Stimulated activated CD8-positive, alpha-beta memory T cell treated with anti-CD3 and anti-CD28 coated beads, Interleukin-7, amount 100 ng/mL, for 1 hour (primary cell): ENCODE measurements at places on chromosomes 2 and 18.

DNA sequence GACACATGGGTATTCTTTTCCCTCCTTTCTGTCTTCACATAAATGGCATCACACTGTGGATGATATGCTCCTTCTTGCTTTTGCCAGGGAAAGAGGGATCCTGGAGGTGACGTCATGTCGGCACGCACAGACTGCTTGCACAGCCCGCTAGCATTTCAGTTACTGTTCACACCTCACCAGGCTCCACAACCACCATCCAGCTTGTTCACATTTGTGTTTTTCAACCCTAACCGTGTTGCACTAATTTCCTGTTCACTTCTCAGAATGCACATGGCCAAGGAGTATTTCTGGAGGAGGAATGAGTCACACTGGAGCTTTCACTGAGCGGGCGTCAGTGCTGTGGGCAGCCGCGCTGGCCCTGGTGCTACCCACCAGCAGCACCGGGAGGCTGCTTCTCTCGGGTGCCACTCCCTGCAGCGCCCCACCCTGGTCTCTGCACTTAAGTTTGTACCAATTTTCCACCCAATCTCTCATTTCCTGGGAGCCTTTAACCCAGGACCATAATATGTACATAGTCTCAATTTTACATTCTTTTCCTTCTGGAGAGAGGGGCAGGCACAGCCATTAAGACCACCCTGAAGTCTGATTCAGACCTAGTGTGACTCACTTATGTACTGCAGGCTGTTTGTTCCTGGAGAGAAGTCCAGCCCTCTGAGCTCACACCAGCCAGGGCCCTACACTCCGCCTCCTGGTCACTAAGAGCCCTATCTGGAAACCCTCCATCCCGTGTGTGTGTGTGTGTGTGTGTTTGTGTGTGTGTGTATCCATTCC, 65.1 kb downstream of the MBP start:
- DNase-seq: peak; percentile 45

- no peak for DNase-seq
Observed at GRCh38 chr2:112597537-112598322, 13.3 kb downstream of the CHCHD5 start.

DNA sequence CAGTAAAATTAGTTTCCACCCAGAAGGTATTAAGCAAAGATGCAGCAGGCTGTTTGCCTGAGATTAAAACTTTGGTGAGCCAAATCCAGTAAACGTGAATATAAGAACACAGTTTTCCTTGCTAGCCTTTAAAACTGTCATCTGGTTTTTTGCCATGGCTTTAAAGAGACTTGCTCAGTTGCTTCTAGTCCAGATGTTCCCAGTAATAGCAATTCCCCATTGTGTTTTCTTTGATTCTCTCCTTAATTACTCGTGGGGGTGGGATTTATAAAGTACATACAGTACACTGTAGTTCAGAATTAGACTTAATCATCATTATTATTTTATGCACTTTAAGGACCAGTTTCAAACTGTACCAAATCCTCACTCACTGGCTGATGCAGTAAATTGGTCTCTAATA, 303.5 kb upstream of the ZNF804A start:
- DNase-seq: no peak

DNA sequence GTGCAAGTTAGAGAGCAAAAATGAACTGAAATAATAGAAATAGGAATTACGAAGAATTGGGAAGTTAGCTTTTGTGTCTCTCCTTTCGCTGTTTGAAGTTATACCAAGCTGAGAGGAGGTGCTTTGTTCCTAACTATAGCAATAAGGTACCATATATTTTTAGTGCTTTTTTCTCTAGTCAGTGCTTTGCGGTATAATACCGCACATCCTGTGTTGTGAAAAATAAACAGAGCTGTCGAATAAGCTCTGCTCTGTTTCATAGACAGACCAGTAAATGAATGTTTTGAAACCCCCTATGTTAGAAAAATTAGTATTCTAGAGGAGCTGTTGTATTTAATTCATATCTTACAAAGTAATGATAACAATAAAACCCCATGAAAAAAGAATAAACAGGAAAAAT, 130.8 kb downstream of the MAP4K4 start:
- no peak for DNase-seq

DNA sequence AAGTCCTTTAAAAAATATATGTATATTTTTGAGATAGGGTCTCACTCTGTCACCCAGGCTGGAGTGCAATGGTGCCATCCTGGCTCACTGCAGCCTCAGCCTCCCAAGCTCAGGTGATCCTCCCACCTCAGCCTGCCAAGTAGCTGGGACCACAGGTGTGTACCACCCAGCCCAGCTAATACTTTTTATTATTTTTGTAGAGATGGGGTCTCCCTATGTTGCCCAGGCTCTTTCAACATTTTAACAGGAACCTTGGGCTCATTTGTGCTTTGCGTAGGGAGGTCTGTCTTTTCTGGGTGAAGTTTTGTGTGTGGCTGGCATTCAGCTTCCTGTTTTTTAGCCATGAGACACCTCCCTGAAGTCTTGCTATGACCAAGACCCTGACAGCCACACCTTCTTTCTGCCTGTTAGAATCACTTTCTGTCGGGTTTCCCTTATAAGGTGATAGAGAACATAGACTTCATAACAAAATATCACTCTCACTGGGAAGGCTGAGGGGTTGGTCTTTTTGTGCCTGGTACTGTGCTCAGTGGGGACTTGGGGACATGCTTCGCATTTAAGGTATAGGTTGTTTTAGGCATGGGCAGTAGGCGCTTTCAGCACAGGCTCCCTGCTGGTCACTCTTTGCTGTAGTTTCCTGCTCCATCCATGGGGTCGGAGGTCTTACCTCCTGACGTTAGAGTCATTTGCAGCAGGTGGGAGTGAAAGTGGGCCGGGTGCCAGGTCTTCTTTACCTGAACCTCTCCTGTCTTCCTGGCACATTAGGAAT, 3.4 kb downstream of the RAB31 start:
- DNase-seq: no peak

DNA sequence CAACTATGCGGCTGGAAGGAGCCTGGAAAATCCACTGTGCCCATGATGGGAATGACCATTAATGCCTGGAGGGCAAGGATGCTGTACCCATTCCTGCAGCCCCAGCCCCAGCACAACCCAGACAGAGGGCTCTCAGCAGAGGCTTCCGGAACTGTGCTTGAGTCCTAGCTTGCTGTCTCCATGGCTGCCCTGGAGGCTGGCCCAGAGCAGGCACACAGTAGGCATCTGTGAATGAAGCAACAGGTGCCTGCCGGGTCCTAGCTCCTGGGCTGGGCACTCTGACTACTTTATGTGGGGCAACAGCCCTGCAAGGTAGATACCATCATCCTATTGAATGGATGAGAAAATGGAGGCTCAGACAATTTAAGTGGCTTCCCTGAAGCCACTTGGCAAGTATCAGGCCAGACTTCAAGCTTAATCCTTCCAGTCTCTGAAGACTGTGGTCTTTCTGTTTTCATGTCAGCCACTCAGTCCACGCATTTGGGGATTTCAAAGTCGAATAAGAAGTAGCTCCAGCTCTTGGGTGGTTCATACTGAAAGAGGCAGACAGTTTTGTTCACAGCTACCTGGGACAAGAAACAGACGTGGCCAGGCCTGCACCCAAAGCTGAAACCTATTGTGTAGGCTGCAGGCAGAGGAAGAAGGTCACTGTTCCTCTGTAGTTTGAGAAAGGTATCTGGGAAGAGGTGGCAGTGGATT, 237.5 kb downstream of the ZBTB7C start:
- no peak for DNase-seq

GRCh38 chr2:111634050-111634794, 249.8 kb downstream of the ANAPC1 start:
- DNase-seq: no peak

GRCh38 chr18:470661-471501, 29.6 kb downstream of the COLEC12 start:
- DNase-seq: no peak

- no peak for DNase-seq
Observed at GRCh38 chr2:88673363-88673762, 18.1 kb upstream of the RPIA start.

GRCh38 chr2:110741491-110741980, 9.2 kb downstream of the ACOXL start:
- DNase-seq: no peak

DNA sequence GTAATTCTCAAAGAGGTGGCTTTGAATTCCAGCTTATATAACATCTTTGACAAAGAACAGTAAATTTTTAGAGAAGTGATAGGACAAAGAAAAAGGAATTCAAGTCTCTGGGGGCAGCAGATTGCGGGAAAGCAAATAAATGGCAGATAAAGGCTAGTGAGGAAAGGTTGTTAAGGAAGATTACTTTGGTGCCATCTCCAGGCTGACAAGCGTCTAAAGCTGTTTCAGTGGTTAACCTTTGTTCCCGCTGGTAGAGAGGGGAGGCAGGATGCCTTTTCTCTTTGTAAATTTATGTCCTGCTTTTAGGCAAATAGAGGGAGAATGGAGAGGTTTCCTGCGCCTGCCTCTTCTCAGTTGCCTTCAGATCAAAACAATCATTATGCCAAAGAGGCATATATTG, 431.2 kb upstream of the CHST9 start:
- no peak for DNase-seq

DNA sequence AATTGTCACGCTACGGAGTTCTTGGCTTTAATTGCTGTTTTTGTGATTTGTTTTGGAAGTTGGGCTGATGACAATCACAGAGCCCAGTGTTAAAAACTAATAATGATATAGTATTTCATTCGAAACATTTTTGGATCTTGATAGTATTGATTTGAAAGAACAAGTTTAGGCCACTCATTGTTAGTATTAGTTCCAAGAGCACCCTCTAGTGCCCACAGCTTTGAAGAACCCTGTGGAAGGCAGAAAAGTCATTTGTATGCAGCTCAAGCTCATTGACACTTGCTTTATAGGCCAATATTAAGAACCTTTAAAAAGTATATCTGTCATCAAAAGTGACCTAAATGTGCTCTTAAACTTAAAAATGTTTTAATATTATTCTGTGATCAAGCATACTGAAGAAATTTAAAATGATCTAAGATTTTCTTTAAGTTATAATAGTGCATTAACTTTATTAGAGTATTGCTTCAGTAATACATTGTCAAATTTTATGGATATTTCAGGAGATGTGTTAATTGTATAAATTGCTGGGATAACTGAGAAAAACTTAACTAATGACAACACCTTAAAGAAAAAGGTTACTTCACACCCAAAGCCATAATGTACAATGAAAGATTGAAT, 191.0 kb downstream of the GRB14 start:
- no peak for DNase-seq

DNA sequence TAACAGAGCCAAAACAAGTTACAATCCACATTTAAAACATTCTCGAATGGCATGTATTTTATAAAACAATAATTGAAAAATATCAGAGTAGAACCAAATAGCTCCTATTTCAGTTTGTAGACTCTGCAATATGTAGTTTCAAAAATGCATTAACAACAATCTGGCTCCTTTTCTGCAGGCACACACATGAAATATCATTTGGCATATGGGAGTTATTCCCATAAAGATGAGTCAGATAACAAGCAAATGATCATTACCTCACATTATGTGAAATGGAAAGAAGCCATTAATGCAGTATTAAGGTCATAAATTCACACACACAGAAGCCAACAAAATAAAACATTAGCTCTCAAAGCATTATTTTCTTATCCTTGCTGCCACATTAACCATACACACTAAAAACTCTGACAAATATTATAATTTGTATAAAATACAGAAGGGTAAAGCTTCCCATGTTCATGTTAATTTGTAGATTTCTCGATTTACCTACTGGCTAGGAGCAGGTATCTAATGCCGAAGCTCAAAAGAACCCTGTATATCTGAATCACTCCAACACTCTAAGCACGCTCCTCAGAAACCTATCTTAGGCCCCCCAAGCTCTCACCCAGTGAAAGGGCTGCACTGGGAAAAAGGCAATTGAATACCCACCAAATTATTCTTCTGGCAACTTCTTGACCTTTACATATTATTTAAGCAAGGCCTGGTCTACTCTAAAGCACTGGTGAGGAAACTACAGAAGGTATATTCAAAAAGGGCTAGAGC, 13.8 kb downstream of the NBAS start:
- no peak for DNase-seq
